Stimulated activated naive B cell treated with anti-CD40 and anti-IgM and Interleukin-4, amounts not matched to agents 10 μg/mL and 1 μg/mL and 100 μg/mL, for 72 hours (primary cell): ENCODE measurements at places on chromosomes 2 and 18.

GRCh38 chr2:197079414-197079813 lies 152.9 kb upstream of the PGAP1 start:
- no peak for DNase-seq

DNA sequence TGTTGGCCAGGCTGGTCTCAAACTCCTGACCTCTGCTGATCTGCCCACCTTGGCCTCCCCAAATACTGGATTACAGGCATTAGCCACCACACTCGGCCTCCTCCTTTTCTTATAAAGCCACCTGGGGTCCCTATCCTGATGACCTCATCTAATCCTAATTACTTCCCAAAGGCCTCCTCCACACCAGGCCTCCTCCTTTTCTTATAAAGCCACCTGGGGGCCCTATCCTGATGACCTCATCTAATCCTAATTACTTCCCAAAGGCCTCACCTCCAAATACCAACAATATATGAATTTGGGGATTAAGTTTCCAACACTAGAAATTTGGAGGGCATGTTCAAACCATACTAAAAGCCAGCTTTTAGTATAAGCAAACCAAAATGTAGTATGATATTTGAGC lies 9.7 kb upstream of the RMC1 start:
- DNase-seq: no peak

DNA sequence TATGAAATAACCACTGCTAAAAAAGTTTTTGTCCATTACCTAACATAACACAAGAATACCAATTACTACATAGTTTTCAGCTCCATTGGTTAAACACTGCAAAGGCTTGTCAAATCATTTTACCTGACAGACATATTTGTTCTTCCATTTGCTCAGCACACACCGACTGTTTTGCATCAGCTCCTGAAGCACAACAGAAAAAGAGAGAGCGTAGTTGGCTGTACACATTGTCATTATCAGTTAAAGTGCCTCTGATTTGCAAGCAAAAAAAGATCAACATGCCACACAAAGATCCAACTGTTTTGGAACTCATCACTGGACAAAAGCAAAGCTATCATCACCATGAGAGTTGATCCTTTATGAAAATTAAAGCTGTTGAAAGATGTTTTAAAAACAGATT lies 103.8 kb downstream of the WDPCP start:
- no peak for DNase-seq

DNA sequence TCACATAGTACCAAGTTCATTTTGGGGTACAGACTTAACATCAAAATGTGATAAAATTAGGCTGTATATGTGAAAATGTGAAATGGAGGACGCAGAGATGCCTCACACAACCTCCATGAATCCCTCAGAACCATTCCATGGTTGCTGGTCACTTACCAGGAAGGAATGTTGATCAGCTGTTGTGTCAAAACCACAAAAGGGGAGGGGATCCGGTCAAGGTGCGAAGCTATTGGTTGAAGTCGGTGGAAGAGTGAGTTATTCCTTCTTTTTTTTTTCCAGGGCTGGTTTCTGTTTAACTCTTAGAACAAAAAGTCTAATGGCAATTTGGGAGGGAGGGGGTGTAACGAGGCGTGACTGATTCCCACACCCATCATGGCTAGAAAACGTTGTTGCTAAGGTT lies 32.3 kb upstream of the REG3A start:
- DNase-seq: no peak

- DNase-seq: no peak
Measured at GRCh38 chr18:48923746-48924629, 26.8 kb downstream of the SMAD7 start.

DNA sequence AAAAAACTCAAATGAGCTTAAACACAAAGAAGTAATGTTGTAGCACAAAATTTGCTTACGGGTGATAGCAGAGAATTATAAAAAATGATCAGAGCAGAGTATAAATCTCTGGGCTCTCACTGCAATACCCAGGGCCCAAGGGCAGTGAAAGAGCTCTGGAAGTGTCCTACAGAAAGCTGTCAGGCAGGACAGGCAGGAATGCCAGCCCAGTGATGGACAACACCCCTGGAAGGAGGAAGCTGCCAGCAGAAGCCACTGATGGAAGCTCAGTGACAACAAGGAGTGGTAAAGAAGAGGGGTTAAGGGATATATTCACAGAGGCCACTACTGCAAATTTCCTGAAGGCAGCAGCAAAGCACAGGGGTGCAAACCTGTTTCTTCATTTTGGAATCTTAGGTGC lies 214.9 kb downstream of the L3MBTL4 start:
- no peak for DNase-seq

DNA sequence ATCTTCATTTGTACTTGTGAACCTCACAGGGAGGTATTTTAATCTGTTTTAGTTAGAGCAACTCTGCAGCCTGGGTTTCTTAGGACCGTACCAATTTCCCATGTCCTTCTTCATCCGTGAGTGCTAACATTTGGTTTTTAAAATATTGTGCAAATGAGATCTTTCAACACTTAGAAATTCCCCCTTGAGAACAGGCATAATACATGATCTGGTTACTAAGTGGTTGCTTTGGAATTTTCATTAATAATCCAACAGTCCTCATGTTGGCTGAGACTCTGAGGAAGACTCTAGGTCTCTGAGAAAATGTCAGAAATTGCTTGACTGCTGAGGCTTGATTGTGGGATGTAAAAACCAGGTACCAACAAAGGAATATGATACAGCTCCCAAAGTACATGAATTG lies 125.6 kb upstream of the CDCA7 start:
- DNase-seq: no peak

- no peak for DNase-seq
Measured at GRCh38 chr2:197207106-197207505, 103.5 kb downstream of the ANKRD44 start.

DNA sequence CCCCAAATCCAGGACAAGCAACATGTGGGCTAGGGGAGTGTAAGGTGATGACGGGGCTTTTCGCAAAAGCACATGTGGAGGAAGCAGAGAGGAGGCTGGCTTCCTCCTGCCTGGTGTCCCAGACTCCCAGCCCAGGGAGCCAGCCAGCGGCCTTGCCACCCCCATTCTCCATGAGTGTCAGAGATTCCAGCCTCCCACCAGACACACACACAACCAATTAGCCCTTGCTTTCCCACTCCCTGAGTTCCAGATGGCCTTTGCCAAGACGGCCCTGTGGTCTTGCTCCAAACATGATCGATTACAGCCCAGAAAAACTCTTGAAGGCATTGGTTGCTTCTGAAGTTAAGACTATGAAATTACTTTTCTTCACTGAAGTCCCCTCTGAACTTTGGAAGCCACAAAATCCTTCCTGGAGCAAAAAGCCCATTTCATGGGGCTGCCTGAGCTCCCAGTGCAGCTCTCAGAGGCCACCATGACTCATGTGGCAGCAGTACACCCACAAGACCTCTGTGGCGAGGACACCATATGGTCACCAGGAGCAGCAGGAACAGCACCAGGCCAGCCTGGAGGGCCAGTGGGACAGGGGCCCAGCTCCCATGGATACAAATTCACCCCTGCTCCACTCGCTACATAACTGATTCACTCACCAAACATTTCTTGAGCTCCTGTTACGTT lies 69.1 kb upstream of the PID1 start:
- no peak for DNase-seq

DNA sequence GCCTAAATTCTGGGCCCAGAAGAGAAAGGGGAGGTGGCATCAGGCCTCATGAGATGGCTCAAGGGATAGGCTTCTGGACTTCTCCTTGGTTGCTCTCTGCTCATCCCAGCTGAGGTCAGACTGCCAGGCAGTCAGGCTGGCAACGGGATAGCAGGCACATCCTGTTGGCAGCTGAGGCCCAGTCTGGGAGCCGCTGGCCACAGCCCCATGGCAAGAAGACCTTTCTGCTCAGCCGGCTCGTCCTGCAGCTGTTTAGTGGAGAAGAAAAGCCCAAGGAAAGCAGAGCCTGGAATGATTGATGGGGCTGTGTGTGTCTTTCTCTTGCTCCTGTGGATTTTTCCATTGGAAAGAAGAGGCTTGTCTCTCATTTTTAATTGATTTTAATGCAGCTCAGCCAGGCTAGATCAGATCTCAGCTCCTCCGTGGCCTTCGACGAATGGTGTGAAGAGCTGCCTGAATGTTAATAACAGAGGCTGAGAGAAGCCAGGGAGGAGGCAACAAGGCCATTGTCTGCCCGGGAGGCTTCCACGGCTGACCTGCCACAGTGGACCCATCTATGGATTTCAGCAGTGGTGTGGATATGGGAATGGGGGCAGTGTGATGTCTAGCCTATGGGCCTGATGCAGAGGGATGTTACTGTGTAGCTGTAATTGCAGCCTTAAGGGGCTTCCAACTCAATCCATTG lies 99.5 kb downstream of the HS1BP3 start:
- no peak for DNase-seq

GRCh38 chr2:59779571-59779970 lies 773.9 kb downstream of the BCL11A start:
- no peak for DNase-seq

- no peak for DNase-seq
Measured at GRCh38 chr2:68340226-68341061, 20.7 kb upstream of the CNRIP1 start.

DNA sequence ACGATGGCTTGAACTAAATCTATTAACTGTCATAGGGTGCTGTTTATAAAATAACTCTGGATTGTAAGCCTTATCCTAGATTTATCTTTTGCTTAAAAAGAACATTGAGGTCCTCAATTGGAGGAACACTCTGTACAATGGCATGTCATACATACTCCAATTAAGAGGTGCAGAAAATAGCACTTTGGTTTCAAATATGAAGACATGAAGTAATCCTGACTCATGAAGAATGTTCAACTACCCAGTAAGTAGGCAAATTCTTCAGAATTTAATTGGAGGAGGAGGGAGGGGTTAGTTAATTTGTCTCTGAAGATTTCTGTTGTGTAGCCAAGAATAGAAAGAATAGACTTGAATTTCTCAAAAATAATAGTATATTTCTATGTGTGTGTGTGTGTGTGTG lies 36.1 kb downstream of the DCC start:
- DNase-seq: no peak

DNA sequence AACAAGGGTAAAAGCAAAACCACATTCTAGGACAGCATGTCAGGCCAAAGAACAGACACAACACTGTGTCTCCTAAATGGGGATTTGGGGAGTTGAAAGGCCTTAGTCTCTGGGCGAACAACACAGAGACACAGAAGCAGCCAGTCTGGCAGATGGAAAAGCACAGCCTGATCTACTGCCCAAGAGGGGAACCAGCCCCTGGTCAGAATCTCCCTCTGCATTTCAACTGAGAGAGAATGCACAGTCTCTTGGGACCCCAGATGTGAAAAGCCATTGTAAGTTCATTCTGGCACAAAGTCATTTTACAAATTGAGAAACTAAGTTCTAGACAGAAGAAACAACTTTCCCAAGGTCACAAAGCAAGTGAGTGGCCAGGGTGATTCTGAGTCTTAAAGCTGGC lies 331.7 kb downstream of the TNS1 start:
- DNase-seq: no peak

- DNase-seq: no peak
Measured at GRCh38 chr2:3009005-3009404, 368.6 kb downstream of the EIPR1 start.

DNA sequence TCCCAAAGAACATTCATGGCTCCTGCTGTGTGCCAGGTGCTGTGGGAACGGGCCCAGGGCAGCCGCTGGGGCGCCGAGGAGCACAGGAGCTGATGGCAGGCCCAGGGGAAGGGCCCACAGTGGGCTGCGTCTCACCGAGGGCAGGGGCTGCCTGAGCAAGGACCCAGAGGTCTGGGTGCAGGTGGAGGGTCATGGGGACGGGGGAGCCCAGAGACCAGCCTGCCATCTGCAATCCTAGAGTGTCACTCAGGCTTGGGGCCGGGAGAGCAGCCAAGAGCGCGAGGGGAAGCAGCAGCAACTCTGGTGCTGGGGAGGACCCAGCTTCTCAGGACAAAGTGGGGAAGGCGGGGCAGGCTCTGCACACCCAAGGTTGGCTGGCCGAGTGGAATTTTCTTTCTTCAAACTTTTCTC lies 207.4 kb downstream of the HDAC4 start:
- no peak for DNase-seq

DNA sequence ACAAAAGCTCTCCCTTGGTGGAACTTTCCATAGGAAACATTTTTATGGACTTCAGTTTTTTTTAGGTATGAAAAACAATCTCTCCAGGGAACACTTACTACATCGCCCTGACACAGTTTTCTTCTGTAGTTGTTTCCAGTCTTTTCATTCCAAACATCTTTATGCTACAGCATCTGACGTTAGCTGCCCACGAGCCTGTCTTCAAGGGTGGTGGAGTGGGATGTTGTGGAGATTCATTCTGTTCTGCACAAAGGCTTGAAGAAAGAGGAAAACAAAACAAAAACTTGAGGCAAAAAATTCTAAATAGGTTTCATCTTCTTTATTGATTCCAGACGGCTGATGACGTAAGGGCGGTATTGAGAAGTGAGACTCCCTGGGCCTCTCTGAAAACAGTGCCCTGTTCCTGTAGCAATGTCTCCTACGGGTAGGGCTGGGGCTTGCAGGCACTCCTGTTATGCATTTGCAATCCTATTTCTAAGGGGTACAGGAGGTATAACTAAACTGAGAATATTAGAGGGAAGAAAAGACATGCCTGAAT lies 375.0 kb downstream of the RNF144A start:
- DNase-seq: no peak

GRCh38 chr2:209936106-209936666 lies 66.3 kb upstream of the RPE start:
- no peak for DNase-seq

- no peak for DNase-seq
Measured at GRCh38 chr2:206387808-206388207, 55.5 kb upstream of the ADAM23 start.

DNA sequence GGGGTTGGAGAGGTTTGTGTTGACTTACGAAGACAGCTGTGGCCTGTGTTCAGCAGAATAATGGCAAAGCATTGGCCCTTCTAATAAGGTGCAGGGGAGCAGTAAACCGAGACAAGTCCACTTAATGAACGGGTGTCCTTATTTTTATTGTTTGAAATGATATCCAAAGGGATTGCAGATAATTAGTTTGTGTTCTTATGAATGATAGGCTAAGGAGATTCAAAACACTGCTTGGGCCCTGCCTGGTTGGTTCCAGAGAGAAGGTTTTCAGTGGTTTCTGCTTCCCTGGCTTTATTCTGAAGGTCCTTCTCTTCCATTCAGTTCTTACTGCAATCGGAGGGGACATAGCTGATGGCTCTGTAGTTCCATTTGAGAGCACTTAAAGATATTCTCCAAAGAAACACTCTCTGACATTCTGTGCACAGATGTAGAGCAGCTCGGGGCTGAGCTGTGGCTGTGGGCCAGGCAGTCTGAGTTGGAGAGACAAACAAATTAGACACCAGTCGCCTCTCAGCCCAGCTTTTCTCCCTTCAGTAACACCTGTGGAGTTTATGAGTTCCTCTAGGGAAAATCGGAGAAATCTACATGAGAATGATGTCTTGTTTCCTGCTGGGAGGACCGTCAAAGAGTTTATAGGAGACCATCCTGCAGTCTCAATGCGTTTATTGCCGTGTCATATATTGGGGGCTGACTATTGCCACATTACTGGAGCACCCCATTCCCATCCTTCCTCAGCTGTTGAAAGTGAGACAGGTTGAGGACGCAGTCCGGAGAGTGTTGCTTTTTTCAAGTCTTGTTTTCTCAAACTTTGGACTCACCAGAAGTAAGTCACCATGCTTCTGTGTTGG lies 6.5 kb downstream of the GREB1 start:
- no peak for DNase-seq
